Gastrocnemius medialis (tissue), 4 donors: ENCODE measurements at places on chromosomes 6 and 20.
A peak's percentile ranks its signal among the peaks of the same experiment; 100 is the strongest.

DNA sequence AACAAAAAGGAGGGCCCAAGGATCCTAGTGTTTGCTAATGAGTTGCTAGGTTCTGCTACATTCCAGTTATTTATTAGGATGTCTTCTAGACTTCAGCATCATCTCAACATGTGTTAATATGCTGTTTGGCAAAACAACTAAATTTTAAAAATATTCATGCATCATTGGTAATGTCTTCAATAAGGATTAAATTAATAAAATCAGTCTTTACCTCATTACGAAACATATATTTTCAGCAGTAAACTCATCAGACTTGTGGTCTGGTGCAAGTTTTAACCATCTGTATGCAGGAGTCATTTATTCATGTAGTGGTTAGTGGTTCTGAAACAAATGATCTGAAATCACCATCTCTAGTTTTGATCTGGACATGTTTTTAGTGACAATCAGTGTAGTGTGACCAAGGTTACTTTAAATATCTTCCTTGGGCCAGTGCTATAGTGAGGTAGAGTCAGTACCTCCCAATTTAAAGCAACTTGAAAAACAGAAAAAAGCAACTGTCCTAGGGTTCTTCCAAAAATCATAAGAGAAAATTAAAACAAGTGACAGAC lies 85.0 kb upstream of the KCNK16 start:
- DNase-seq = no peak

GRCh38 chr6:25153079-25153478 lies 126.1 kb upstream of the CARMIL1 start:
- no peak for DNase-seq

- DNase-seq = no peak
Measured at GRCh38 chr6:130837067-130837466, 9.9 kb downstream of the SMLR1 start.

DNA sequence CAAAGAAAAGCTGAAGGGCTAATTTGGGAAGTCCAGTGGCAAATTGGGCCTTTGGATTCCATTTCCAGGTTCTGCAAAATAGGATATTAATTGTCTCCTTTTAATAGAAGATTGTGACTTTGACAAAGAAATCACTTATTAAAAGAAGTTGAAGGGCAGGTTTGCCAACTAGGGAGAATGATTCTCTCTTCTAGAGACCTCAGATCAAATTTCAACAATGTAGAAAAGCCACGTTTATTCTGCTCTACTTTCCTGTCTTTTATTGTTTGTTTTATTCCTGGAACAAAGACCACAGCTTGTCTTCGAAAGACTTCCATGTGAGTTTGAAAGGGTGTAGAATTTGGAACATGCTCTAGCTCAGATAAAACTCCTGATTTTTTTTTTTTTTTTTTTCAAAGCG lies 65.5 kb upstream of the PRL start:
- no peak for DNase-seq

- no peak for DNase-seq
Measured at GRCh38 chr6:127833336-127833735, 67.5 kb downstream of the THEMIS start.

GRCh38 chr6:152458648-152459644 lies 178.2 kb downstream of the SYNE1 start:
- no peak for DNase-seq

GRCh38 chr6:169022079-169022478 lies 231.6 kb downstream of the THBS2 start:
- DNase-seq = no peak

- no peak for DNase-seq
Measured at GRCh38 chr6:122740091-122740490, 39.4 kb upstream of the FABP7 start.

DNA sequence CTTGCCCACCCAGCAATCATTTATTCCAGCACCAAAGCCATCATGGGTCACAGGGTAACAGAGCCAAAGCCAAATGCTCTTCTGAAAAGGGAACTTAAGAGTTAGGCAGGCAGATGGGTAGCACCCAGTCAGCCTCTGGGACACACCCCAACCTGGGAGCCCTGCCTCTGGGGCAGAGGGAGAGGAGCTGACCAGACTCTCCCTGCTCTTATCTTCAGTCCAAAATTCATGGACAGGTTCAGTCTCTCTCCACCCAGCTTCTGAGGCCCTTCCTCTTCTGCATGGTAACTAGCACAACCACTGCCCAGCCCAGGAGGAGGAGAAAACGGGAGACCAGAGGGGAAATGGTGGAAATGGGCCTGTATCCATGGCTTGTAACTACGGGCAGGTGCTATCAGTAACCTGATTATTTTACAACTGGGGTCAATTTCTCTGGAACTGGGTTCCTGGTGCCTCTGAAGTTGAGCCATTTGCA lies 105.4 kb downstream of the NOL4L start:
- no peak for DNase-seq

- no peak for DNase-seq
Measured at GRCh38 chr20:35398660-35399144, 13.1 kb downstream of the UQCC1 start.

- no peak for DNase-seq
Measured at GRCh38 chr20:45416917-45417316, 976 bp downstream of the PIGT start.

DNA sequence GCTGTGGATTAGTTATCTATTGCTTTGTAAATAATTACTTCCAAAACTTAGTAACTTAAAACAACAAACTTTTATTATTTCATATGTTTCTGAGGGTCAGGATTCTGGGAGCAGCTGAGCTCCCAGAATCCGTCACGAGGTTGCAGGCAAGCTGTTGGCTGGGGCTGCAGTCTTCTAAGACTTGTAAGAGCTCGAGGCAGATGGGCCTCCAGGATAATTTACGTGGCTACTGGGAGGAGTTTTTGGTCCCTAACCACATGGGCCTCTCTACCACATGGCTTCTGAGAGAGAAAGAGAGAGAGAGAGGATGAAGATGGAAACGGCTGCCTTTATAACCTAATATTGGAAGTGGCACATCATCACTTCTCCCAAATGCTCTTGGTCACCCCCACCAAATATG lies 64.9 kb upstream of the SULF2 start:
- DNase-seq = no peak

DNA sequence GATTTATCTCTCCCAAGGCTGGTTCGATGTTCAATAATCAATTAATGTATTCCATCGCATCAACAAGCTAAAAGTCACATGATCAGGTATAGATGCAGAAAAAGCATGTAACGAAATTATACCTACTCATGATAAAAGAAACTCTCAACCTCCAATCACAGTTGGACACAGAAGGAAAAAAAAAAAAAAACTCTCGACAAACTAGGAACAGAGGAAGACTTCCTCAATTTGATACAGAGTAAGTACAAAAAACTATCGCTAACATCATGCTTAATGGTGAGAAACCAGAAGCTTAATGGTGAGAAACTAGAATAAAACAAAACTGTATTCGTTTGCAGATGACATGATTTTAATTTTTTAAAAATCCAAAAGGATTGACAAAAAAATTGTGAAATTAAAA lies 62.0 kb upstream of the SMIM29 start:
- DNase-seq = no peak

DNA sequence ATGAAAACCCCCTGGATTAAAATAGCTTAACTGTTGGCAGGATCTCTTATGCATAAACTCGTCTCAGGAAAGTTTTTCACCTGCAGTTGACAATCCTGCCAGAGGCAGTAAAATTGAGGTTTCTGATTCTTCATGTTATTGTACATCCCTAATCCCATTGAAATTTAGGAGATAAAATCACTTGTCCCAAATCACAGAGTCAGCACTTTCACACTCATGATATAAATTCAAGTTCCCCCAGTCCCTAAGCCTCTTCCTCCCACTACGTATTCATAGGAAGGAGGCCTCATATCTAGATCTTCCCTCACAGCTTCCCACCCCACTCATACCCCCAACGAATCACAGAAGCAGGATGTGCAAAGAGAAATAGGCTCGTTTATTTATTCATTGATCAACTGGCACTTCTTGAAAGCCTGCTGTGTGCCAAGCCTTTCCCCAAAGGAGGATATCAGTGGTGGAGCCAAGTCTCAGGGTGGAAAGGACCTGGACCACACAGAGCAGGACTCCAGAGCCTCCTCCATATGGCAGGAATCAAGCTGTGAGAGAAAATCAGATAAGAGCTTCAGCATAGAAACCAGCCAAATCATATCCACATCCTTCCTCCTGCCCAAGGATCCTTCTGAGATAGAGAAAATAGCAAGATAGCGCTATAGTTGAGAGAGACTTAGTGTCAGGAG lies 2.3 kb downstream of the SLPI start:
- DNase-seq = no peak

- DNase-seq = no peak
Measured at GRCh38 chr20:50865114-50865513, 66.1 kb downstream of the ADNP start.

GRCh38 chr6:5534643-5535042 lies 273.3 kb downstream of the FARS2 start:
- no peak for DNase-seq

GRCh38 chr6:11769811-11770545 lies 8.6 kb downstream of the ADTRP start:
- no peak for DNase-seq

DNA sequence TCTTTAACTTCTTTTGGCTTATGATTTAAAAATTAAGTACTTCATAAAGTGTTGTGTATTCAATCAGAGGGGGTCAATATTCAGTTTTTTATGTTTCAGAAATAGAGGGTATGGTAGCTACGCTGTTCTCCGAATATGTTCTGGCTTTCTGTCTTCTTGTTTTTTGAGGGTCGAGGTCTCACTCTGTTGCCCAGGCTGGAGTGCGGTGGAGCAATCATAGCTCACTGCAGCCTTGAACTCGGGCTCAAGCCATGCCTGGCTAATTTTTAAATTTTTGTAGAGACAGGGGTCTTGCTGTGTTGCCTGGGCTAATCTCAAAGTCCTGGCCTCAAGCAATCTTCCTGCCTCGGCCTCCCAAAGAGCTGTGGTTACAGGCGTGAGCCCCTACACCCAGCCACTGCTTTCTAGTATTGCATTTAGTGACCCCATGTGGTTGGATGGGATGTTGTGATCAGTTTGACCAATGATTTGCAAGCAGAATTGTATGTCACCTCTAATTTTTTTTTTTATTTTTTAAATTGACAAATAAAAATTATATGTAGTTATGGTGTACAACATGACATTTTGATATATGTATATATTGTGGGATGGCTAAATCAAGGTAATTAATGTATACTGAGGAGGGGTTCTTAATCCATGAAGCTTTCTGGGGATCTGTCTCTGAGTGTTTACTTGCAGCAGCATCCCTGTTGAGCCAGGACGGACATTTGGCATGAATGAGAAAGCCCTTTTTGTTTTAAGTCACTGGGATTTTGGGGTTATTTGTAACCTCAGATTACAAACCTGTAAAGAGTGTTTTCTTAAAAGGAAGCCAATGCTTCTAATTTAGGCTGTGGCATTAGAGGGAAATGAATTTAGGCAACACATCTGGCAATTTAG lies 38.5 kb upstream of the DEK start:
- DNase-seq = peak; percentile 23
